MCF 10A (cell line): ENCODE measurements at places on chromosomes 5 and 9. TPM values are rescaled to one million over a fixed set of nuclear protein-coding genes. Genes with fewer than 3 reads are reported as not detected.

- no peak overlapping the region for H3K27ac ChIP-seq
- no peak overlapping the region for H3K4me3 ChIP-seq
- peaks cover 4% of the 10 kb centered on the region for H3K27me3 ChIP-seq
- no peaks in the 10 kb centered on the region for H3K36me3 ChIP-seq
Measured at GRCh38 chr9:73689051-73689870, 537.6 kb downstream of the ANXA1 start.

The CATSPER3 gene
- total RNA-seq = 0.91 and 1.9 TPM in 2 replicates

GRCh38 chr5:76457674-76458485 is 54.8 kb downstream of the IQGAP2 start:
- no peaks in the 10 kb centered on the region for H3K36me3 ChIP-seq
- no peak overlapping the region for H3K4me3 ChIP-seq
- no peak for DNase-seq

GRCh38 chr9:112484607-112485006 is 2.0 kb upstream of the KIAA1958 start:
- H3K27me3 ChIP-seq = no peaks in the 10 kb centered on the region
- H3K4me1 ChIP-seq = peaks cover 6% of the 10 kb centered on the region
- H3K4me3 ChIP-seq = no peak overlapping the region
- DNase-seq = no peak
- H3K27ac ChIP-seq = no peak overlapping the region

GRCh38 chr9:70811638-70812037 is 309.8 kb downstream of the TRPM3 start:
- peaks cover 13% of the 10 kb centered on the region for H3K27me3 ChIP-seq
- no peaks in the 10 kb centered on the region for H3K36me3 ChIP-seq
- no peak for DNase-seq

DNA sequence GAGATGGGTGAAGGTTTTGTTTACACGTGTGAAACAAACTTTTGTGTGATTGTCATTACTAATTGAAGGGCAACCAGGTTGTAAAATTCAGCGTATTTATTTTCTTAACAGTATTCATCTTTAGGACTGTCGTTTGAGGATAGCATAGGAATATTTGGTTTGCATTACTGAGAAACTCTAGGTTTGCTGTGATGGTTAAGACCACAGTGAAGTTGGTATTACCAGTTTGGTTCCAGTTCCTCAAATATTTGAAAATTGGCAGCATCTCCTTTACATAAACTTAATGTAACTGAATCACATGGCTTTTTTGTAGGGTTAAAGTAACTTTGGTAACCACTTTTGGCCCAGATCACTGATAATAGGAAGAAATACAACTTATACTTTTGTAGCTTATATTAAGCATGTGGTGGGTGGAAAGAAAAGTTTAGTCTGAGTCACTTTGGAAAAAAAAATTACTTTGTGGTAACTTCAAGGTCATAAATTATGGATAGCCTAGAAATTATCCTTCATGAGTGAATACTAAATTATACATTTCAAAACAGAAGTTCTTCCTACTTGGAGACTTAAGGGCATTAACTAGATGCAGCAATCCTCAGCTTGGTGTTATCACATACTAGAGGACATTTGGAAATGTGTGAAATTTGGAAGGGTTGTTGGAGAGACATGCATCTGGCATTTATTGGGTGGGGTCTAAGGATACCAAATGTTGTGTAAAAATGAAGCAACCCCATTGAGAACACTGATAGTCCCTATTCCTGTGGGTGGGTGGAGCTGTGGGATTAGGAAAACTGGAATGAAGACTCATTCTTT is 33.9 kb downstream of the G3BP1 start:
- peak; percentile 52 for DNase-seq
- H3K27ac ChIP-seq = peak overlapping the region; percentile 38
- H3K27me3 ChIP-seq = no peaks in the 10 kb centered on the region
- no peak overlapping the region for H3K4me3 ChIP-seq
- H3K36me3 ChIP-seq = peaks cover 95% of the 10 kb centered on the region

The CTXN3 gene
- total RNA-seq = not detected in 2 replicates

The OR13C8 gene
- not detected in 2 replicates for total RNA-seq

DNA sequence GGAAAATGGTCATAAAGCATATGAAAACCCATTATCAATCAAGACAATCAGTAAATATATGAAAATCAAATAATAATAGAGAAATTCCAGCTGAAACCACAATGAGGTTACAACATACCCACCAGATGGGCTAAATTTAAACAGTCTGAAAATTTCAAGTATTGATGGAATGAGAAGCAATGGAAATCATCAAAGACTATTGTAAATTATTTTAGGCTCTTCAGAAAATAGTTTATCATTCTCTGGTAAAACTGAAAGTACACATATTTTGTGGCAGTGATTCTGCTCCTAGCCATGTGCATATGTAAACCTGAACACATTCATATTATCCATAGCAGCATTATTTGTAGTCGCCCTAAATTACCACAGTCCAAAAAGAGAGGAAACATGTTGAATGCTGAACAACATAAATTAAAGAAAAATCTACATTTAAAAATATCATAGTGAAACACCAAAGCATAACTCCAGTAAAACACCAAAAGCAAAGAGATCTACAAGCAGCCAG is 215.3 kb downstream of the PRELID2 start:
- no peak overlapping the region for H3K4me3 ChIP-seq
- H3K4me1 ChIP-seq = no peaks in the 10 kb centered on the region
- H3K36me3 ChIP-seq = no peaks in the 10 kb centered on the region
- no peak for DNase-seq

GRCh38 chr5:102875721-102876123 is 120.6 kb downstream of the PAM start:
- DNase-seq = no peak
- H3K4me3 ChIP-seq = no peak overlapping the region
- no peaks in the 10 kb centered on the region for H3K27me3 ChIP-seq
- H3K4me1 ChIP-seq = no peaks in the 10 kb centered on the region
- H3K36me3 ChIP-seq = peaks cover 10% of the 10 kb centered on the region
- H3K27ac ChIP-seq = no peak overlapping the region

- no peak for DNase-seq
- peaks cover 37% of the 10 kb centered on the region for H3K36me3 ChIP-seq
- no peak overlapping the region for H3K4me3 ChIP-seq
- H3K27me3 ChIP-seq = no peaks in the 10 kb centered on the region
Measured at GRCh38 chr5:75551471-75551870, 39.8 kb downstream of the POLK start.

The SLC25A2 gene
- total RNA-seq = 0.37 and 0.79 TPM in 2 replicates

- H3K36me3 ChIP-seq = no peaks in the 10 kb centered on the region
- no peaks in the 10 kb centered on the region for H3K27me3 ChIP-seq
- H3K4me3 ChIP-seq = no peak overlapping the region
- H3K4me1 ChIP-seq = peaks cover 14% of the 10 kb centered on the region
Measured at GRCh38 chr9:16532681-16533450, 337.6 kb downstream of the BNC2 start.

The GFPT2 gene
- total RNA-seq = 8.2 and 15.7 TPM in 2 replicates

- no peaks in the 10 kb centered on the region for H3K36me3 ChIP-seq
- DNase-seq = no peak
- H3K27me3 ChIP-seq = no peaks in the 10 kb centered on the region
- H3K4me3 ChIP-seq = no peak overlapping the region
- peaks cover 15% of the 10 kb centered on the region for H3K4me1 ChIP-seq
Measured at GRCh38 chr5:180815293-180815917, 12.8 kb upstream of the MGAT1 start.

- no peak overlapping the region for H3K27ac ChIP-seq
- no peaks in the 10 kb centered on the region for H3K27me3 ChIP-seq
- no peak for DNase-seq
- H3K4me3 ChIP-seq = no peak overlapping the region
- peaks cover 7% of the 10 kb centered on the region for H3K36me3 ChIP-seq
- peaks cover 14% of the 10 kb centered on the region for H3K4me1 ChIP-seq
Measured at GRCh38 chr5:50730336-50730735, 63.9 kb downstream of the PARP8 start.
